ENCODE measurements at places on chromosomes 2 and 18.

DNA sequence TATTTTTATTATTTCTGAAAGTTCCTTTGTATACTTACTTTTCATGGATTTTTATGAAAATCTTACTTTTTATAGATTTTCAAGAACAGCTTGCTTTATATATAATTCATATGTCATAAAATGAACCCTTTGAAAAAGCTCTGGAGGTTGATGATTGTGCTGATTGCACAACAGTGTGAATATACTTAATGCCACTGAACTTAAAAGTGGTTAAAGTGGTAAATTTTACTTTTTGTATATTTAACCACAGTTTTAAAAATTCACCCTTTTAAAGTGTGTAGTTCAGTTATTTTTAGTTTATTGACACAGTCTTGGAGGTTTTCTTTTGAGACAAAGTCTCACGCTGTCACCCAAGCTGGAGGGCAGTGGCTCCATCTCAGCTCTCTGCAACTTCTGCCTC, 8.4 kb downstream of the SANBR start:
- no peak for DNase-seq

GRCh38 chr2:159985656-159986055, 76.8 kb downstream of the PLA2R1 start:
- no peak for DNase-seq

- DNase-seq = no peak
Measured at GRCh38 chr2:217121565-217121964, 261.7 kb upstream of the TNP1 start.

DNA sequence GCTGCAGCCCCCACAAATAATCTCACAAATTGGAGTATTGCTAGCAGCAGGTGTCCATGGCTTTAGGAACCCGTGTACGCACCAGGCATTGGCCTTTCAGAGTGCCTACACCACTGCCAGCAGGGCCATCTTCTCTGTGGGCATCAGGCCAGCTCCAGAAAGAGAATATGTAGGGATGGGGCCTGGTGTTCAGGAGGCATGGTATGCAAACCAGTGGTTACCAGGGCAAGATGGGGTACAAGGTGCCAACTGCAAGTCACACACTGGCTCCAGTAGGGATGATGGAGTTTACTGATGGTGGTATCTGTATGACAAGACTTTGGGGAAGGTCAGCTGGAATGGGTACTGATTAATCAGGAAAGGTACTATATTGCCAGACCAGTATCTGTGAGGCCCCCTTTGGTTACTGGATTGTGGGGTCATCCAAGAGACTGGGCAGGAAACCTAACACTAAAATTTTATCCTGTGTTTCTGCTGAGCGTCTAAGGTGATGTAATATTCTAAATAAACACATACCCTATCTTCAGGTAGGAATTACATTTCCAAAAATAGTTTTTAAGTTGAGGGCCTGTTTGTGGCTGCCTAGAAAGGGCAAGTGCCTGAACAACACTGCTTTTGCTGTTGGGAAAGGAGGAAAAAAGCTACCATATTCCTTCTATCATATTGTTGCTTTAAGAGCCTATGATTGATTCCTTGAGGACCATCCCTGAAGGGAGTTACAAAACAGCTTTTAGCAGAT, 9.0 kb downstream of the CNOT9 start:
- DNase-seq = no peak

DNA sequence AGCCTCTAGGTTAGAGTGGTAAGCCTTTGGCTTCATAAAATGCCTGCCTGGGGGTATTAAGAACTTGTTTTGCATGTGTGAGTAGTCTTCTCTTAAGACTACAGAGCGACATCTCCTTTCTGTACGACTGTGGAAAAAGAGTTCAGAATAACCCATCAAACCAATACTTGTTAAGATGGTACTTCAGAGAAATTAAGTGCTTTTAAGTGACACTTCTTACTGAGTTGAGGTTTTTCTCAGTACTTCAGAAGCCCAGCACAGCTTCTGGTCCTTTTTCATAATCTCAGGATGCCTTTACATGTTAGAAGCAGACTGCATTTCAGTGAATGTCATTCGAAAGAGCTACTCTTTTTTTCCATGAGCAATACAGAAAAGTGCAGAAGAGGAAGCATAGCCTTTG, 10.8 kb downstream of the XRCC5 start:
- DNase-seq = no peak

DNA sequence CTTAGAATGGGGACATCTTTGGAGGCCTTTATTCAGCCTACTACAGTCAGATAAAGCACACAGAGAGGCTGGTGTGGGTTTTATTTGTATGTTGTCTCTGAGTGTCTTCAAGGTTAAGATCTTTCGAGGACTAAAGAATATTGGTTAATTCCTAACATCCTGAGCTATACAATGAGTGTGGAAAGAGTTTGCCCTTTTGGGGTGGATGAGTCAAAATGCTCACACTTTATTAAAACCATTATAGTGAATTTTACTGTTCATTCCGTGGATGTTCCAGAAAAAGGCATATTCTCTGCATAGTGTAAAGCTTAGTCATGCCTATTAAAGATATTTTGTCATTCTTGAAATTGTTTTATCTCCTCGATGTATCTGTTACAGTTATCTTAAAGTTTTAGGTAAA, 29.1 kb upstream of the SLC38A11 start:
- no peak for DNase-seq

DNA sequence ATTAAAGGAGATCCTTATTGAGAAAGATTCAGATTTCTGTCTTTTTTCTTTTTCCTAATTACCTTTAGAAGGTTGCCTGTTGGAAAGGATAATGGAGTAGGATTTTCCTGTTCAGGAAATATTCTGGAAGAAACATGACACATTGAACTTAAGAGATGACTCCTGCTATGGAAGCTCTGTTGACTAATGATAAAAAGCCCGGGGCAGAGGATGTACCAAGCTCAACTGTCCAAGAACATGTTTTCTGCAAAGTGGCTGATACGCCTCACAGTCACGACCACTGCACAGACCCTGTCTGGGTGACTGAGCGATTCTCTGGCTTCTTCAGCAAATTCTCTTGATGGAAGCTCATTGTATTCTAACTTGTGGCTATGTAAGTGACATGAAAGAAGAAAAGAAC, 86.2 kb upstream of the THOC1 start:
- no peak for DNase-seq

GRCh38 chr2:151826737-151827157, 1.5 kb downstream of the ARL5A start:
- peak; percentile 56 for DNase-seq

GRCh38 chr2:149622343-149622742, 34.8 kb upstream of the MMADHC start:
- DNase-seq = no peak

- no peak for DNase-seq
Measured at GRCh38 chr2:141618457-141618856, 512.4 kb downstream of the LRP1B start.

- no peak for DNase-seq
Measured at GRCh38 chr2:120791962-120792297, 56.3 kb downstream of the GLI2 start.
